Dorsolateral prefrontal cortex (tissue), 122 donors: ENCODE measurements at places on chromosomes 2 and 18. TPM values are rescaled to one million over a fixed set of nuclear protein-coding genes. Genes with fewer than 3 reads are reported as not detected.

GRCh38 chr2:237156031-237156856 is 70.6 kb downstream of the COPS8 start:
- no peak for DNase-seq

GRCh38 chr2:189854187-189854586 is 69.9 kb downstream of the PMS1 start:
- no peak for DNase-seq

Gene SLC9A2
- 0.80 TPM for total RNA-seq

DNA sequence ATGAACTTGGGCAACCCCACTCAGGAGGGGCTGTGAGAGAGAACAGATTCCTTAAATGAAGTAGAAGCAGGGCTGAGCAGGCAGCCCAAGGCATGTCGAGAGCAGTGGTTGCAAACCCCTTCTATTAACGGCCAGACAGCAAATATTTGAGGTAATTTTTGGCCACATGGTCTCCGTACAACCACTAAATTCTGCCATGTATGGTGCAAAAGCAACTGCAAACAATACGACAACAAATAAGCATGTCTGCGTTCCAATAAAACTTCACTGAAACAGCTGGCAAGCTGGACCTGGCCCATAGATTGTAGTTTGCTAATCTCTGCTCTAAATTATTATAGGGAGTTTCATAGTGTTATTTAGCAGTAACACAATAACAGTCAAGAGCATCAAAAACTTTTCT is 217.0 kb upstream of the ZNF521 start:
- no peak for DNase-seq

GRCh38 chr2:227267410-227268115 is 57.5 kb upstream of the MFF start:
- DNase-seq: no peak
